NCI-H187 (cell line): ENCODE measurements at places on chromosomes 12 and 14.

DNA sequence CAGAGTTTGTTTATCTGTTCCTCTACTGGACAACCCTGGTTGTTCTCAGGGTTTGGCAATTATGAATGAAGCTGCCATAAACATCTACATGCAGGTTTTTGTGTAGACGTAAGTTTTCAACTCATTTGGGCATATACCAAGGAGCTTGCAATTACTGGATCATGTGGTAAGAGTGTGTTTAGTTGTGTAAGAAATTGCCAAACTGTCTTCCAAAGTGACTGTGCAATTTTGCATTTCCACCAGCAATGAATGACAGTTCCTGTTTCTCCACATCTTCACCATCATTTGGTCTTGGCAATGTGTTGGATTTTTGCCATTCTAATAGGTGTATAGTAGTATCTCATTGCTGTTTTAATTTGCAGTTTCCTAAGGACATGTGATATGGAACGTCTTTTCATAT lies 39.8 kb upstream of the FBXO33 start:
- DNase-seq: no peak

GRCh38 chr12:105961821-105962671 lies 176.7 kb downstream of the NUAK1 start:
- DNase-seq: no peak

GRCh38 chr12:80763874-80764273 lies 47.2 kb downstream of the MYF5 start:
- DNase-seq: no peak

DNA sequence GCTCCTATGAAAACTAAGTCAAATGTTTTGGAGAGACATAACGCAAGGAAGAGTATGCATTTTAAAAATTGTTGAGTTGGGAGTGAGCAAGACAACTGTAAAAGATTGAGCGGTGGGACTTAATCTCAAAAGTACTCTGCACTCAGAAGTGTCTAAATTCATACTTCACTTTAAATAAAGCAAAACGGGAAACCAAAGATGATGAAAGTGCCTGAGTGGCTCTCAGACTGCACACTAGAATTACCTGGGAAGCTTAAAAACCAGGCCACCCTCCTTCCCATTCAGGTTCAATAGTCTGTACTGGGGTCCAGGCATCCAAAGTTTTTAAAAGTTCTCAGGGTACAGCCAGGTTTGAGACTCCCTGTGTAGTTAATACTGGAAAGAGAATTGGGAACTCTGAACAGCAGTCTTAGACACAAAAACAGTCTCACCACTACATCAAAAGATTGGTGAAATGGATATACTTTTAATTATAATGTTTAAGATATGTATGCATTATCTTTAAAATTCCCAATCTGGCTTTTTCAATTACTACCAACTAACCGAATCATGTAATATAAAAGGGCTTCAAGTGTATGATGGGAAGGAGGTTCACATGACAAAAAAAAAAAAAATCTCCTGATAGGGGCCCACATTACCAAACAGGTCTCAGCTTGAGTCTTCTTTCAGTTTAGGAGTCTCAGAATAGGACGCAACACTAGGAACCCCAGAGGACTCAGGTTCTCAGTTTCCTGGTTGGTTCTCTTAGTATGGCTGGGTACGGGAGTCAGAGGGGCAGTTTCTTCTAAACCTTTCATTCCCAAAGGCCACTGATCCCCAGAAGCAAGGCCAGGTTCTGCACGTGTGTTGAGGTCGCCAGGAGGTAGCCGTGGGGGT lies 1.0 kb downstream of the HOMEZ start:
- no peak for DNase-seq

DNA sequence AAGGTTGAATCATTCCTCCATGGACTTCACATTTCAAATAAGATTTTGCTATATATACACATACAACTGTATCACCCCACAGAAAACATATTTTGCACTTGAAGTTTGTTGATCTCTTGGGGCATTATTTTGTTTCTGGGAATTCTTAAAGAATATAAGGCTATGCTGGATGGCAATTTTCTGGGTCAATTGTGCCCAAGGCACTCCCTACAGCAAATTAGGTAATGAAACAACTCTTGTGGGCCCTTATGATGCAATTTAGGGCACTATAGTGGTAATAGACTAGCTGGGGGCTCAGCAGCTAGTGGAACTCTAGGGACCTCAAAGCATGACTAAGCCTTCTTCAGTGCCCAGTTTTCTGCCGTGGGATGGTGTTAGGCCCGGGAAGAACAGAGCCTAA lies 444.4 kb downstream of the NRXN3 start:
- no peak for DNase-seq

DNA sequence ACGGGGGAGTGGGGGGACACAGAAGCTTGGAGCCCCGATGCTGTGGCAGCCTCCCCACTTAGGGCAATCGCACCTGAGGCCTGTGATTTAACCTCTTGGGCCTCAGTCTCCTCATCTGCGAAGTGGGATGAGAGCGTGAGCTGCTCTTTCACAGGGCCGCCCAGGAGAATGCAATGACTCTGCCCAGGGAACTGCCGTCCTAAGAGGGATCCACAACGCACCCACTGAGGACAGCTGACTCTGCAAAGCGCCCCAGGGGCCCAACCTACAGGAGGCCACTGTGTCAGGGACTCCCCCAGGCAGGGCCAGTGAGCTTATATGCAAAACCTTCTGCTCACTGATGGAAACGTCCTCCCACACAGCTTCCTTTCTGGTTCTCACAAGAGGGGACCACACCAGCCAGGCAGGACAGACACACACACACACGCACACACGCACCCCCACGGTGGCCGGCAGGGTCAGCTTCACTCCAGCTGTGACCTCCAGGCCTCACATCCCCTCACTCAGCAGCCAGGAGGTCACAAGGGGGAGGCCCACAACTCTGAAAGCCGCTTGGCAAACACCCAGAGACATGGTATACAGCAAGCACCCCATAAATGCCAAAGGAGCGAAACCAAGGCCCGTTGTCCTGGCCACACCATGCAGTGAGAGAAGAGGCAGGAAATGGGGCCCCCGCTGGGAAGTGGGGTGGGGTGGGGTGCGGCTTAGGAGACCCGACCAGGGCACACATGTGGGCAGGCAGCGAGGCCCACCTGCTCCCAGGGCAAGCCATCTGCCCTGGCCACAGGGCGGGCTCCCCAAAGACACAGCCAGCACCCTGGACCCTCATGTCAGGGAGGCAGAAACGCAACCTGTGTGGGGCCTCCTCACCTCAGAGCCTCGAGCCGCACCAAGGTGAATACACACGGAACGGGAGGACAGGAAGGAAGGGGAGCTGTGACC lies 73.3 kb downstream of the NCOR2 start:
- DNase-seq: no peak

- DNase-seq: no peak
Observed at GRCh38 chr12:59963546-59963945, 367.7 kb downstream of the SLC16A7 start.

- DNase-seq: no peak
Observed at GRCh38 chr14:24228902-24229301, 3.3 kb downstream of the NEDD8 start.

- DNase-seq: no peak
Observed at GRCh38 chr14:68442828-68443629, 349.8 kb downstream of the ZFP36L1 start.

- DNase-seq: no peak
Observed at GRCh38 chr12:110039085-110039807, 9.1 kb downstream of the C12orf76 start.

DNA sequence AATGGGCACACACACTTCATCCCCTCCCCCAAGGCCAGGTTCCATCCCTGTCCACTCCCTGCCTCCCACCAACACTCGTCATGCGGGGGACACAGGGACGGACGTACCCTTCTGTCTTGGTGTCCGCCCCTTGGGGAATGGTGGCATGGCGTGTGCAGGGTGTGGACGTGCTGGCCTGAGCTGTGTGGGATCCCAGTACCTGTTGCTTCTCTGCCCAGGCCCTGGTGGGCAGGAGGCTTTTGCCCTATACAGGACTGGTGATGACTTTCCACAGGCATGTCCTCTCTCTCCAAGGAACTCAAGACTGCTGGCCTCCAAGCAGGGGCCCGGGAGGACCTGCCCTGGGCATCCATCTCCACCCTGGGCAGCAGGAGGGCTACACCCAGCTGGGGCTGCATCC lies 195.8 kb upstream of the PRMT8 start:
- no peak for DNase-seq

GRCh38 chr12:85466890-85467289 lies 186.9 kb downstream of the ALX1 start:
- no peak for DNase-seq

DNA sequence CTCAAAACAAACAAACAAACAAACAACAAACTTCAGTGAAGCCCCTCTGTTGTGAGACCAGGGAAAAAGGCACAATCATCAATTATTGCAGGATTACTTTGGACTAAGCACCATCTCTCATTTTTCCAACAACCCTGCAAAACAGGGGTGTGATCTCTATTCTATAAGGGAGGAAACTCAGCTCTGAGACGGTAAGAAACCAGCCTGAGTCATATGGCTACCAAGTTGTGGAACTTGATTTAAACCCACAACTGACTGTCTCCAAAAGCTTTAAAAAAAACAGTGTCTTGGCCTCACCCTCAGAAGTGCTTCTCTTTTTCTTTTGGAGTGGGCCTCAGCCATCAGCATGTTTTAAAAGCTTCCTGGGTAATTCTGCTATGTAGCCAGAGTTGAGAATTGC lies 49.8 kb downstream of the RIN3 start:
- no peak for DNase-seq

- DNase-seq: no peak
Observed at GRCh38 chr14:76887191-76887590, 61.0 kb downstream of the LRRC74A start.

- no peak for DNase-seq
Observed at GRCh38 chr14:75311356-75311755, 32.7 kb downstream of the FOS start.

DNA sequence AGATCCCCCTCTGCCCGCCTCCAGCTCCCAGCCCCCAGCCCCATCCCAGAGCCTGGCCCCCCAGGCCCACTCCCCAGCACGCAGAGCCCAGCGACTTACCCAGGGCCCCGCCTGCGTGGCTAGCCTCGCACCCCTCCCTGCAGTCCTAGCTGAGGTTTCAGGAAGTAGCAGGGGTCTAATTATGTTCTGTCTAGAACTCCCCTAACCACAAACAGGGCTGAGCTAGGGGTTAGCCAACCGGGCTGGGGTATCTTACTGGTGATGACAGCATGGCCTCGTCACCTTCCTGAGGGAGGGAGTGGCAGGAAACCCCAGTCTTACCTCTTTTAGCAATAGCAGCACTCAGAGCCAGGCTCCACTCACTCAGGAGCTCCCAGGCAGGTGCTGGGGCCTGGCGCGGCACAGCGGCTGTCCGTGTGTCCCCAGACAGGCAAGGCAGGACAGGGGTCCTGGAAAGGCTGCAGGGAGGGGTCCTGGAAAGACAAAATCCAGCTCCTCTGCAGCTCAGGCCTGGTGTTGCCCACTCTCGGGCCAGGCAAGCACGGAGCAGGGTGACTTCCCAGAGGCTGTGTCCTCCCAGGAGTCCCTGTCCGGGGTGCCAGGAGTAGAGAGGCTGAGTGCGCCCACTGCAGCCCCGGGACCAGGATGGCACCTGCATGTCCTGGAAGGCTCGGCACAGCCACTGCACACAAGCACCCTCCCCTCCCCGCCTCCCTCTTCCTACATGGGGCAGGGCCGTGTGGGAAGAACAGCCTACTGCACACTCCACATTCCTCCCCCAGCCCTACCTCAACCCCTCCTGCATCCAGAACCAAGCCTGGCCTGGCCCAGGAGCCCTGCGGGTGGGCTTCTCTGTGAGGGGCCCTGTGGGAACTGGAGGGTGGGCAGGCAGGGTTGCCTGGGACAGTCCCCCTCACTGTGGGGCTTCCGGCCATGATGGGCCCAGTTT lies at the start of gene GPR132:
Gene GPR132, minus strand, starts transcription at position 151 of the 949 bp plus-strand sequence. CDS start 10,010 bp downstream, outside the sequence.
- no peak for DNase-seq

DNA sequence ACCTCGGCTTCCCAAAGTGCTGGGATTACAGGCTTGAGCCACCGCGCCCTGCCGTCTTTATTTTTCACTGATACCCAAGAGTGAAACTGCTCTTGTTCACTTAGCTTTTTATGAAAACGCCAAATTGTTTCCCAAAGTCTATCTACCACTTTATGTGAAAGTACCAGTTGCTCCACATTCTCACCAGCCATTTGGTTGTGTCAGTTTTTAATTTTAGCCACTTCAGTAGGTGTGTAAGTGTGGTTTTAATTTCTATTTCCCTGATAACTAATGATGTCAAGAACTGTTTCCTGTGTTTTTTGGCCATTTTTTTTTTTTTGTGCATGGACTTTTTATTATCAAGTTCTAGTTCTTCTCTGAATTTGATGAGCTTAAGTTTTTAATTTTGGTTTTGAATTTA lies 17.1 kb downstream of the CAND1 start:
- no peak for DNase-seq

DNA sequence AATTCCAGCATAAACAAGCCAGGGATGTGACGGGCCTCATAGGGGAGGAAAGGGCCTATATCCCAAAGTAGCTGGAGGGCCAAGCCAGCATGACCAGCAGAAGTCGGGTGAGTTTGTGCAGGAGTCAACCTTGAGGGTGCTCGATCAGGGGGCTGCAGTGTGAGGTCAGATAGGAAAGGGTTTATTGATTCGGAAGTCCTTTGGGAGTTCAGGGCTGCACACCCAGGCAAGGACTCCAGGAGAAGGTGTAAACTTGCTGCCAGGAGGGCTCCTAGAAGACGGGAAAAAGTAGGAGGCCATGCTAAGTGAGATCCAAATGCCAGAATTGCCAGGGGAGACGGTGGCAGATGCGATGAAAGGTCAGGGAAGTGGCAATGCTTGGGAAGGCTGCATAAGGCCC lies 3.4 kb upstream of the OAS2 start:
- DNase-seq: no peak

- DNase-seq: peak; percentile 49
Observed at GRCh38 chr12:100827901-100828520, 33.4 kb downstream of the ANO4 start.

DNA sequence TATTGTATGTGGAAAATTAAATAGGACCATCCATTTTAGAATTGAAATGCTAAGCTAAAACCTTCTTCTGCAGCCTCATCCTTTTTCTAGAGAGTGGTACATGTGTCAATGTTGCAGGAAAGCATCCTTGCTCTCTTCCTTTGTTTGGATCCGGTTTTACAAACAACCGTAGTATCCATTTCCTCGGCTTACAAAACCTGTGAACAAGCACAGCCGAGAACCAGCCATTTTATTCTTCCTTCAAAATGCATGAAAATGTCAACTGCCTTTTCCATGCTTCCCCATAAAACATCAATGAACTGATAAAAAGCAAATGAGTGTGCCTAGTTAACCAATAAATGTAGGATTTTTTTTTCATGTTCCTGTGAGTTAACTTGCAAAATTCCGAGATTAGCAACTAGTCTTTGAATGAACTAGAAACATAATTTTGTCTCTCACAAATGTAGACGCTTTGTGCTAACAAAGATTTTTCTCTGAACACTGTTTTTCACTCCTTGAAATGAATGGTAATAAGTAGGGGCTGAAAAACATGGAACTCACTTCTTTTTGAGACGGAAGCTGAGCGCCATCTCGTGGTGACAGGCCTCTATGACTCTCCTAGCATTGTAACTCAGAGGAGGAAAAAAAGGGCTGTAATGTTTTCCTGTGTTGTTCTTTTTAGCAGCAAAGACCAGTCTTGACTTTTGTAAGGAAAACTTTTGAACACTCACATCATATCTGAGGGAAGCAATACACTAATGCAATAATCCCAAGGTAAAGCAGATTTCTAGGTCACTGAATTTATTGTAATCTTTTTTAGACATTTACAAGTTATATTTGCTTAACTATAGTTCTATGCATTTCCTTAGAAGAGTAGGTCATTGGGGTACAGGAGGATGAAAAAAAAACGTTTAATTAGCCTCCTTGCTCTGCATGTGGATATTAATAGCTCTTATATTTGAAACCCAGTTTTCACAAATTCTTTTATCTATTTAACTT lies 157.4 kb upstream of the FOXG1 start:
- peak; percentile 38 for DNase-seq
